ENCODE measurements at places on chromosomes 2 and 18.

GRCh38 chr2:209638346-209638745 lies 133.3 kb upstream of the UNC80 start:
- no peak for DNase-seq

DNA sequence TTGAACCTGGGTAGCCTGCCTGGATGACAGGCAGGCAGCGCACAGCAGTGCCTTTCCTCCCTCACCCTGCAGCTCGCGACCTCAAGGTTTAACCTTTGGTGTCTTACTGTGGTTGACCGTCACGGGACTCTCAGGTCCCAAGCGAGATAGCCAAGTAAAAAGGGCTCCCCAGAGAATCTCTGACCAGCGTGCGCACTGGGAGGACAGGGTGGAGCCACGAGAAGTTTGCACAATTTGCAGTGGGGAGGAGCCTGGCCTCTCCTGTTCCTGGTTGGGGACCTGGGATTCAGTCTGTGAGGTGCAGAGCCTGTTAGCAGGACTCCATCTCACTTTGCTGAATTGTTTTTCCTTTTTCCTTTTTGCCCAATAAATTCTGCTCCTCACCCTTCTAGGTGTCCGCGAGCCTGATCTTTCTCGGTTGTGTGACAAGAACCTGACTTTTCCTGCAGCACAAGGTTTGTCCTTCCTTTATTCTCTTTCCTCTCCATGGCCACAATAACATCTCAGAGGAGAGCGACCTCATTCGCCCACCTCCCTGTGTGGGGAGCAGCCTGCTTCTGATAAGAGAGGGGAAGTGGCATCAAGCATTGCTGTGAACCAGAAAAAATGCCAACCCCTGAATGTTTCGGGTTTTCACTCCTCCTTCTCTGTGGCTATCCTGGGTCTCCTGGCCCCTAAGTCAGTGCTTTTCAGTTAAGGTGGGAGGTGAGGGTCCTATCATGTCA lies 36.2 kb downstream of the POU3F3 start:
- no peak for DNase-seq

- no peak for DNase-seq
Observed at GRCh38 chr2:210072493-210072892, 70.1 kb downstream of the RPE start.

GRCh38 chr2:154291511-154291910 lies 407.0 kb upstream of the KCNJ3 start:
- no peak for DNase-seq

DNA sequence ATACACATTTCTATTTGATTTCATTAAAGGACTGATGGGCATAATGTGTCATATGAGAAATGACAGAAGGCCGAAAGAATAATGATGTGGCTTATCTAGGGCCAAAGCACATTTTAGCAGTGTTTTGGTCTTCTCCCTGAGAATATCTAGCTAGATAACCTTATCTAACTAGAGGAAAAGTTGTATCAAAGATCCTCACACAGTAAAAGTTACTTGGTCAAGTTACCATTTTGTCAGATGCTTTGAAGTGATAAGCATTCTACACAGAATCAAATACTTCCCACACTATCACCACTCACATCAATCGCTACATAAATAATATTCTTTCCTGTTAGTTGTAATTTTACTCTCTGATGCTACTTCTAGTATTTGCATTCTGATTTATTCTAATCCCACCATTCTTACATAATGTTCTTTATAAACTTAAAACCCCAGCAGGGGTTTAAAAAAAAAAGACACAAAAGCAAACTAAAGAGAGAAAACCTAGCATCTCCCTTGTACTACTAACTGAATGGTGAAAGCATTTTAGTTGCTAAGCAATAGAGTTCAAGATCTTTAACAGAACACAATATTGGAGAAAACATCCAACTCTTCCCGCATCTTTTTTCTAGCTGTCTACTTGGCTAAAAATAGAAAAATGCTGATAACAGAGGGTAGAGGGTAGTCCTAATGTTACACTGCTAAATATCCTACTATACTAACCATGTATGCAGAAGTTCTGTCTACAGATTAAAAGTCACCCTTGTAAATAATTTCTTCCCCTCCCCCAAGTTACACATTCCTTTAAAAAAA lies 8.0 kb downstream of the XPO1 start:
- DNase-seq = no peak

DNA sequence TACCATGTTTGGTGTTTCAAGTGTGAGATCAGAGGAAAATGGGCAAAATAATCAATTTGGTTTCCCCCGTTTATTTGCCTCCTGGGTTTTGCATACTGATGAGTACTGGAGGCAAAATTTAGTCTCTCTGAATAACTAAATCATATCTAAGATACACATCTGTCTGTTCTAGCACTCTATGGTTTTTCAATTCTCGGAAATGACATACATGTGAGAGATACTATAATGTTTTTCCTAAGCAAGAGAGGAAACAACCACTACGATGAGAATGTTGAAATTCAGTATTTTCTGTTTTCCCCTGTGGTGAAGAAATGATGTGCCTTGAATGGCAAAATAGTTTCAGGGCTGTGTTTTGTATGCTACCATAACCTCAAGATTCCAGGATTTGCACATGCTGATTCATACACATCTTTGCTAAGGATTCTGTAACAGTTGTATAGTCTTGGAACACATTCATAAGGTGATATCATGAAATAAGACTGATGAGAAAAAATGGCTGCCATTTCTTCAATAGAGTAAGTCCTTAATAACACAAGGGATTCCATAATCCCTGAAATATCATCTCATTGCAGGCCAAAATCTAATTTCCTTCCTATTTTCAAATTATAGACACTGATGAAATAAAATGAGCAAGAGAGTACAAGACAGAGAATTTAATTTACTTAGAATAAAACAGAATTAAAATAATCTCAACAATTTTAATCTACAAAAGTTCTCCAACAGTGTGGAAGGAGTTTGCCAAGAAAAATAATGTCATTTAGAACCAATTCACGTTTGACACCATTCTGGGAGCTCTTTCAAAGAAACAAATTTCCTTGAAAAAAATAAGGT lies 316.6 kb downstream of the FIGN start:
- DNase-seq = no peak

GRCh38 chr2:223619486-223620129 lies 17.4 kb upstream of the SCG2 start:
- no peak for DNase-seq

GRCh38 chr2:232506709-232507108 lies 13.5 kb upstream of the PRSS56 start:
- no peak for DNase-seq

DNA sequence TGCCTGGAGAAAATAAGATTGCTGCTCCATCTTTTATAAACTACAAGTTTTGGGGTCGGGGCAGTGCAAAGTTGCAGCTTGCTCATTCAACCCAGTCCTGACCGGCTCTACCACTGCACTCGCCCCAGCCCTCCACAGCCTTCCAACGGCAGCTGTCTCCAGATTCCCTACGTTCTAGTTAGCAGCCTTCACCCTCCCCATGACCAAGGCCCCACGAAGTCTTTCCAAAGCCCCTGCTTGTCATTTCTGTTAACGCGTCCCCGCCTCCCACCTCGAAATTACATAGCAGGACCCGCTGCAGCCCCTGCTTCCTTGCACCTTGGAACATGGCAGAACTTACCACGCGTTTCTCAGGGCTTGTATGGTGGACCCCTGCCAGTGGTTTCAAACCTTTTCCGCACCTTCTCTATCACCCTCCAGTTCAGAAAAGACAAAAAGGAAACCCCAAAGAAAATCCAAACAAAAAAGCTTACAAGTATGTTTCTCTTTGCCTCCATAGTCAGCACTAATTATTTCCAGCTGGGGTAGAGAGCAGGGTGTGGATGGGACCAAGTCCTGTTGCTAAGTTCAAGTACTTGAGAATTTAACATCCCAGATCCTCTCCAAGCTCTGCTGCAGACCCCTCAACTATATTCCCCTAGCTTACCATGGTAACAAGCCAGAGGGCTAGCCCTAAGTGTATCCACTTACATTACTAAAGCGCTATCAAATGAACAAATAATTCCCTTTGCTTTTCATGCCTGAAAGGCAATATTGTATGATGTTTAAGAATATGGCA lies 161.5 kb downstream of the TGIF1 start:
- no peak for DNase-seq

DNA sequence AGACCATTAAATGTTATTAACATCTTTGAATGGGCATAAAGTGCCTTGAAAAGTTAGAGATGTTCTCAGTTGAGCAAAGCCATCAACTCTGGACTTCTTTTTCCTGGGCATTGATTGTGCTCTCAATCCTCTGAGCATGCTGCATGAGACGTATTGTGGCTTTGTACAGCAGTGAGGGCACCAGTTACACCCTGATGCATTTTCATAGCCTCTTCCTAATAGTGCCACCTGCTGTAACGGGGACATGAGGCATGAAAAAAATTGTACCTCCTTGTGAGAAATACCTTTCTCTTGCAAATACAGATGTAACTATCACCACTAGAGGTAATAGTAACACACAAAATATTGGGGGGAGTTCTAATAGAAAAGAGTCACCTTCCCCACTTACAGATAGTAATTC lies 697.5 kb downstream of the TMEM182 start:
- no peak for DNase-seq

GRCh38 chr2:30231212-30231995 lies at the start of gene LBH:
TSS of gene LBH (plus strand) at chr2:30231534. CDS start at chr2:30231739, 205 bp downstream.
- DNase-seq = peak; percentile 75

GRCh38 chr2:111983478-111984212 lies 71.4 kb upstream of the TMEM87B start:
- DNase-seq = no peak

DNA sequence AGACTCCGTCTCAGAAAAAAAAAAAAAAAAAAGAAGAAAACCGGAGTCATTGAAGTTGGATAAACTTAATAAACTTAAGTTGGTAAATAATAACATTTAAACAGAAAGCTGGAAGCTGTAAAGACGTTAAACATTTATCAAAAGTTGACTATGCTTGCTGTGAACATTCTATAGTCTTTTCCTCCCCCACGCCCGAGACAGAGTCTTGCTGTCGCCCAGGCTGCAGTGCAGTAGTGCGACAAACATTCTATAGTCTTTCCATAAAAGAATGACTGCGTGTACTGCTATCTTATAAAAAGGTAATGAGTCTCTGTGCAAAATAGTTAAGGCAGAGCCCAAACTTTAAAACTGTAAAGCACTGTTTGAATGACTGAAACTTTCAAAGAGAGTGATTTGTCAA lies 45.2 kb downstream of the PPP4R1 start:
- DNase-seq = no peak

GRCh38 chr2:9981655-9982054 lies 30.2 kb downstream of the GRHL1 start:
- no peak for DNase-seq

Measured in stimulated activated CD8-positive, alpha-beta memory T cell treated with anti-CD3 and anti-CD28 coated beads, Interleukin-2, amount 100 ng/mL, for 48 hours (primary cell).